ENCODE measurements at places on chromosomes 13 and 19.

GRCh38 chr13:75326173-75327134 is 155.5 kb downstream of the TBC1D4 start:
- peak; percentile 13 for DNase-seq

- no peak for DNase-seq
These were observed 818.0 kb upstream of the SLC10A2 start for GRCh38 chr13:103884101-103884723.

DNA sequence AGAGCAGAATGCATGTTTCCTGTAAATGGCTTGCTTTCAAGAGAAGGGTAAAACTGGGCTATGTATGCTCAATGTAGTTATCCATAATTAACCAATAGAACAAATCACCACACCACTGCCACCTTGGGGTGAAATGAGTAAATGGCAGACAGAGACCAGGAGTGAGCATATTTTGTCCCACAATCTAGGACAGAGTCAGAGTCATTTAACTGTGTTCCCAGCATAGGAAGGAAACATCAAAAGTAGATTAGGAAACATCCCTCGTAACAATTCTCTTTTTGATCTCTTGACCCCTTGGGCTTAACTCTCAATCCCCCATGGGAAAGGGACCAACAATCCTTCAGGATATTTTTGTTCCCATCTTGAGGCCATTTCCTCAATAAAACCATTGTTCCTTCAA is 224.8 kb downstream of the NHLRC3 start:
- no peak for DNase-seq

DNA sequence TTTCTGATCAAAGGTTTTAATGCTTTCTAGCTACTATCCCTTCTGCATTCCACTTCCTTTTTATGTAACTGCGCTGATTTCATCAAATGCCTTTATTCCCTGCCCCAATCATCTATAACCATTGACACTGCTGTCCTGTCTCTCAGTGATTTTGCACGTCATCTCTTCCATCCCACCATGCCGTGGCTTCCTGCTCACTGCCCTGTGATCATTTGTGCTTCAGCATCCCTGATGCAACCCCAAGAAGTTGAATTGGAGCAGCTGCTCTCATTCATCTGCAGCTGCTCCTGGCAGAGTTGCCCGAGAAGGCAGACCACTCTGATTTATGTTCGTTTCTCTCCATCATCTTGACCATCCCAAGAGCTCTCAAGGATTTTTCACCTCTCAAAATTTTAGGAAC is 112.4 kb downstream of the HS6ST3 start:
- DNase-seq, result no peak

GRCh38 chr13:109904218-109904617 is 117.8 kb upstream of the IRS2 start:
- DNase-seq, result no peak

- DNase-seq, result peak; percentile 91
These were observed at the start of gene CLN5 for GRCh38 chr13:76991796-76992547. Gene CLN5 (plus strand): TSS chr13:76992081. CDS start chr13:76992099, 18 bp downstream.

DNA sequence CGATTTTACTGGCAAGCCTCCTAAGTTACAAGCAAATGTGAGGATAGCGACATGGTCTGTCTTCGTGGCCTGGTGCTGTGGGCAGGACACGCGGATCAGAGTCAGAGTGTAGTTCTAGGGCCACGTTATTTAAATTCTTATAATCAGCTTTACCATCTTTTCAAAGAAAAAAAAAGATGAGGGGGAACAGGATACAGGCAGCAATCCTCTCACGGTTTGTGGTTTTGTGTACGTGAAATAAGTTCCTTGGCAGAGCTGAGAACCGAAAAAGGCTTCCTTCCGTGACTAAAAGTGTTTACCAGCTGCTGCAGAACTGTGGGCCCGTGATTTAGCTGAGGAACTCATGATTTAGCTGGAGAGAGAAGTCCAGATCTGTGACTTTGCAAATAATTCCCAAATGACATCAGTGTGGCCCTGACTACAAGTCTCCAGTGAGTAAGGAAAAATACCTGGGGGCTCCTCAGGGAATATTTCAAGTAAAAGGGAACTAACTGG is 27.2 kb downstream of the RCBTB2 start:
- DNase-seq, result peak; percentile 58

DNA sequence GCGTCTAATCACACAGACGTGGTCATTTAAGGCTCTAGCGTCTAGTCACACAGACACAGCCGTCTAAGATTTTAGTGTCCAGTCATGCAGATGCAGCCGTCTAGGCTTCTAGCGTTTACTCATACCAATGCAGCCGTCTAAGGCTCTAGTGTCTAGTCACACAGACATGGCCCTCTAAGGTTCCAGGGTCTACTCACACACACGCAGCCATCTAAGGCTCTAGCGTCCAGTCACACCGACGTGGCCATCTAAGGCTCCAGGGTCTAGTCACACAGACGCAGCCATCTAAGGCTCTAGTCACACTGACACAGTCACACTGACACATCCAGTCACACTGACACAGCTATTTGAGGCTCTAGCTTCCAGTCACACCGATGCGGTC is 55.7 kb downstream of the KLF2 start:
- no peak for DNase-seq

DNA sequence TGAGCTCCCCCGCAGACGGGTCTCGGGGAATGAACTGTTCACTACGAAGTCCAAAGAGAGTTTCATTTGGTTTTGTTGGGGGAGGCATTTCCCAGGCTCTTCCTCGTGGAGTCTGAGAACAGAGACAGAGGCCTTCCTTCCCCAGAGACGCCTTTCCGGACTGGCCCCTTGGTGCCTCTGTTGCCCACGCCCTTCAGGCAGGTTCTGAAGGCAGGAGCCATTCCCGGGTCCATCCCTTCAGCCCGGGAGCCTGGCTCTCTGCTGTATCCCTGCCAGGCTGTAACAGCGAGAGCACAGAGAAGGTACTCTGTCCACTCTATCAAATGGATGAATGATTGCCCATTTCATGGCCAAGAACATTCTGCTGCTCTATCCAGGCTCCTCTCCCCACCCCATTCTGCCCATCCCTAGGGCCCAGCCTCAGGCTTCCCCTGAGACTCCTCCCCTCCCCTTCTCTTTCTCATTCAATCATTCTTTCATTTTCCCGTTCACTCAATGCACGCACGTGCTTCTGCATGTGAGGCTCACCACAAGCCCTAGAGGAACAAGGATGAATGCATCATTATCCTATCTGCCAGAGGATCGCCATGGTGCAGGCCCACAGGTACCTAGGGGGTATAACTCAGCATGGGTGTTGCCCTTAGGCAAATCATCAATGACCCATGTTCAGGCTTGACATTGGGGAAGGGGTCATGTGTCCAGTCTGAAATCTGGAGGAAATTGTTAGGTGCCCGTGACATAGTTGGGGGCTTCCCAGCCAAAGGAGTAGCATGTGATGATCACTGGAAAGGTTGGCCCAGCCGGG is 298.6 kb downstream of the ZNF536 start:
- no peak for DNase-seq

DNA sequence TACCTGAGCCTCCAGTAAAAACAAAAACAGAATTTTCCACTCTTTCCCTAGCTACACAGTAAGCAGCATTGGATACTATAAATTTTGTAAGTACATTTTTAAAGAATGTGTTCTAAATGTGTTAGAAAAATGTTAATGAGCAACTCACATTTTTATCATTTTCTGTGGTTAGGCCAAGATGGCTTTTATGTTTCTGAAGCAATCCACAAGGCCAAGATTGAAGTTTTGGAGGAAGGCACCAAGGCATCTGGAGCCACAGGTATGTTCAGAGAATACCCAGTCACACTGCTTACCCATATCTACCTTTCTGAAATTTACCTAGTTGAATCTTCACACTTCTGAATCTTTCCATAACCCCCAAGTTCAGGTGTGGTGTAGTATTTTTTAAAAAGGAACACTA is 21.6 kb downstream of the SERPINE3 start:
- no peak for DNase-seq

DNA sequence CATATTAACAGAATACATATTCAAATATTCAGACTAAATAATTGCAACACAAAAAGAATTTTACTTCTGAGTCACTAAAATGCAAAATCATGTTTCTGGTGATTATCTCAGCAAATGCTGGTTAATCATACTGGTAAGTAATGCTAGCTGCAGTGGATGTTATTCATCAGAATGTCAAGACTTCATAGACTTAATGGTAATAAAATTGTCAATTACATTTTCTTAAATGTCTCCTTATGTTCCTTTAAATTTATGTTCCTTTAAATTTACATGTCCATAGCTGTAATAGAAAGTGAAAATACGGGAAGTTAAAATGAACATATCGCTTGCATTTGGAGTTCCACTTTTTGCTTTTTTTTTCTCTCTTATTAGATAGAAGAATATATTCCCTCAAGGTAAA is 853.0 kb downstream of the SLITRK6 start:
- DNase-seq, result no peak

GRCh38 chr19:9531933-9532332 is 6.5 kb downstream of the ZNF426 start:
- DNase-seq, result no peak

GRCh38 chr19:34274827-34275625 is 20.7 kb downstream of the GARRE1 start:
- no peak for DNase-seq

DNA sequence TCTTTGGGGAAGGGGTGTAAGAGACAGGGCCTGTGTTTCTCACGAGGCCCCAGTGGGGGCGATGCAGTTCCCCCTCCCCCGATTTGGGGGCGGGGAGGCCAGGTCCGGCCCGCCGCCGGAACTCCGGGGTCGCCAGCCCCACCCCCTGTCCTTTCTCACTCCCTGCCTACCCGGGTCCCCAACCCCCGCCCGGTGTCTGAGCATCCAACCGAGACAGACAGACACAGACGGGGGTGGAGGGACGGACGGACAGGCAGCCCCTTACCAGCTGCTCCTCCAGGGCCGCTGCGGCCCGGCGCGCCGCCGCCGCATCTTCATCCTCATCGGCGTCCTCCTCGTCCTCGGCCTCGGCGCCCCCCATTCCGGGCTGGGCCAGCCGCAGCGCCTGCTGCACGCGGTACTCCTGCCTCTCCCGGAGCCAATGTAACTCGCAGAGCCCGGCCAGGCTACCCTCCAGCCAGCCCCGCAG is 397 bp downstream of the DACT3 start:
- no peak for DNase-seq

DNA sequence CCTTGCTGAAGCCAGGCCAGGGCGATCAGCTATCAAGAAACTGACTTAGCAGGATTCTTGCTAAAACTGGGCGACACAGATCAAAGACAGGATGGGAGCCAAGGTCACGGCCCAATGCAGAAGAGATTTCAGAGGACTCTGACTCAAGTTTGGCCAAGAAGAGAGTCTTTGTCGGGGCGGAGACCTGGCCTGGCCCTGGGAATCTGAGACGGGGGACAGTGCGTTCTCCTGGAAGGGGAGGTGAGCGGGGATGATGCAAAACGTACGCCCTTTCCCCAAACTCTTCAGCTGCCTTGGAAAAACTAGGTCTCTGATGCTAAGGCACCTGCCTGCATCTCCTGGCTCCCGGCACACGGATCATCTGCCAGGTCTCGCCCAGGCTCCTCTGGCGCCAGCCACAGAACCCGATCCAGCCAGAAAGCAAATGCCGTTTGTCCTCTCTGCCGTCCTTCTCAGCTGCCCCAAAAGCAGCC is 9.8 kb downstream of the MVB12A start:
- DNase-seq, result no peak

- no peak for DNase-seq
These were observed 34.9 kb downstream of the STARD13 start for GRCh38 chr13:33250609-33251008.

DNA sequence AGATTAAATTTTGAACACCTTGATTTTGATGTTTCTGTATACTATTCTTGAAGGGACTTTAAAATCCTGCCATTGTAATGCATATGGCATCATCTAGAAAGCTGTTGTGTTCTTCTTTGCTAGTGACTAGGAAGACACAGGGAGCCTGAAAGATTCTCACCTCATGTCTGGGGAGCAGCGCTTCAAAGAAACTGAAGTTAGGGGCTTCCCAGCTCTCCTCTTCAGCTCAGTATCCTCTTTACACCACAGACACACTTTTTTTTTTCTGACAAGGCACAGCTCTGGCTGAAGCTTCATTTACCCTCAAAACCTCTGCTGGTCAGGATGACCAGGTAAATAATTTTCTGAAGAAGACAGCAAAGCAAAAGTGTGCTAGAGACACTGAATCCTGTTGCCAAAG is 255.6 kb downstream of the ITGBL1 start:
- DNase-seq, result no peak

GRCh38 chr13:64758521-64759244 is 2471.5 kb downstream of the PCDH9 start:
- DNase-seq, result no peak

DNA sequence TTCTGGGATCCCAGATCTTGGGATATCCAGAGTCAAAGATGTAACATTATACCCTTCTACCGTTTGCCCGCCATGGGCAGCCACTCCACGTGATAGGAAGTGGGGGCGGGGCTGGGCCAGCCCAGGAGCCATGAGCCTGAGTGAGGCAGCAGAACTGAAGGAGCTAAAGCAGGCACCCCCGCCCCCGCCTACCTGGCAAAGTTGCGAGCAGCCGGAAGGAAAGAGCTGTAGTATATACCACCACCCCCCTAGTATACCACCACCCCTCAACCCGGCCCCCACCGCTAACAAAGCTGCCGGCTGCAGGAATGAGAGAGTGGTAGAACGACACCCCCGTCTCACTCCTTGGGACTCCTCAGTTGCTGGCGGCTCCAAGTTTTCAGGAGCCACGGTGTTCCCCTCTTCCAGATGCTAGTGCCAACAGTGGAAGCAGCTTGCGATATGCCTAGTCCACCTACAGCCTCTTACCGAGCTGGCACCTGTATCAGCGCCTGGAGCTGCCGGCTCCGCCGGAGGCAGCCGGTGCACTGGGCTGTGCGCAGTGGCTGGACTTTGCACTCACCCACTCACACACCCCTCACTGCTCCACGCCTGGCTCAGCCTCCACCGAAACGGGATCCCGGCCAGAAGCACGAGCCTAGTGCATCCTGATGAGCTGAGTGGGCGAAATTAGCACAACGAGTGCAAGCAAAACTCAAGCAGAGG is 230.7 kb upstream of the PRR20A start:
- no peak for DNase-seq

GRCh38 chr13:84648069-84648640 is 765.9 kb upstream of the SLITRK1 start:
- no peak for DNase-seq

GRCh38 chr19:55386493-55386971 is 800 bp downstream of the RPL28 start:
- no peak for DNase-seq

- DNase-seq, result no peak
These were observed 9.7 kb upstream of the C19orf12 start for GRCh38 chr19:29724746-29725145.

- DNase-seq, result no peak
These were observed 1653.6 kb downstream of the OLFM4 start for GRCh38 chr13:54682184-54682583.
